ENCODE measurements at places on chromosomes 1 and 21.

DNA sequence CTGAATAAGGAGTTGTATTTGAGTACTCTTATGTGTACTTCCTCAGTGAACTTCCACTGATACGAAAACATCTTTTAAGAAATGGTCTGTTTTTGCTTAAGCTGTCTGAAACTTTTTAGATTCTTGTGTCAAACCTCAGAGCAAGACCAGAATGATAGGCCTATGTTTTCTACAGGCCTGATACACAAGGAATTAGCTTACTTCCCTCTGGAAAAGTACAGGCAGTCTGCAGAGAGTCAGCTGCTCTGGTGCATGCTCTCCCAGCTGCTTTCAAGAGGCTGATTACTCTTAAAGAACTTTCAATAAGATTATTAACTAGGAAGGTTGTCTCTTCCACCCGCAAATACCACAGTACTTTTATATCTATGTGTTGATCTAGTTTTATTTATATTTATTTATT lies 9.5 kb downstream of the SNX27 start:
- no peak for DNase-seq

DNA sequence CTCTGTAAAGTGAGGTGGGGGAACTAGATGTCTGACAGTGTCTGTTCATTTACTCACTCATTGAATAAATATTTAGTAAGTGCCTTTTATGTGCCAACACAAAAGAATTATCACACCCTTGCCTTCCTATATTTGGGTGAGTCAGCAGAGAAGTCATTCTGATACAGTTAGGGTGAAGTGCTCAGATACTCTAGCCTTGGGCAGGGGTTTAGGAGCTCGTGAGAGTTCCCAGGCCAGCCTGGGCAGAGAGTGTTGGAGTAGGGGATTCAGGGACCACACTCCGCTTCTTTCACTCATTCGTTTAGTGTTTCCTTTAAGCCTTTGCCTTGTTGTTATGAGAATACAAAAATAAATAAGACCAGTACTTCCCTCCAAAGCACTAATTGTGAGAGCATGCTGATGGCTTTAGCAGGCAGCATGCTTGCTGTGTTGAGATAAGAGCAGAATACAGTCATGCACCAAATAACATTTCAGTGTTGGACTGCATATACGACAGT lies 83.9 kb downstream of the DYRK1A start:
- no peak for DNase-seq

DNA sequence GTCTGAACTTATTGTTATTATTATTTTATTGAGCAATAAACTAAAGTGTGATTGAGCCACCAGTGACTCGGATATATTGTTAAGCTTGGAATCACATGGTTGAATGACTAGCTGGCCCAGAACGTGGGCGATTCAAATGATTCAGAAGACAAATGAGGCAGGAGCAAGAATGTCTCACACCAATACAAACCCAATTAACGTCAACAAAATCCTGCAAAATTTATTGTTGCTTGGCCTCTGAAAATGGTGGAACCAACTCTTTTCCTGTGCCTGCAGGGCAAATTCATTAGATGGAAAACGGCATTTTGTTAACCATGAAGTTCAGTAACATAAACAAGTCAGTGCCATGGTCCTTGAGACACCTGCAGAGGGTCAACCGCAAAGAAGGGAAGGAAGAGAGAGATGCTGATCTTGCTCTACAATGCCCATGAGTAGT lies 482.0 kb downstream of the SETD4 start:
- no peak for DNase-seq

- DNase-seq: peak; percentile 27
Observed at GRCh38 chr1:114671011-114671938, 1.4 kb upstream of the DENND2C start.

GRCh38 chr1:24195874-24196273 lies 8.8 kb upstream of the IFNLR1 start:
- no peak for DNase-seq

DNA sequence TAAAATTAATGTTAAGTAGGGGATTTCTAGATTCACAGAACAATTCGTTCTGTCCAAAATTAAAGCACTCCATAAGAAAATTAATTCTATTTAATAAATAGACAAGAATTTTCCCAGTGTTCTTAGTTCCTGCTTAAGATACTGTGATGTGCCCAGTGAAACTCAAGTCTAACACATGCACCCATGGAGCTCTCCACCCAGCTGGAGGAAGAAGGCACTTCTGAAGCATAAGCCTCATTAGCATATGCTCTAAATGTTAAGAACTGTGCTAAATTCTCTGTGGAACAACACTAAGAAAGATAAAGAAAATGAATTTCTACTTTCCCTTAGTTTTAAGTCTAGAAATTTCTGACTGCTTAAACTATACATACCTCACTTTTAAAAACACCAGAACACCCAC lies 71.2 kb downstream of the TTLL7 start:
- no peak for DNase-seq

- DNase-seq: no peak
Observed at GRCh38 chr1:50148142-50148923, 39.6 kb downstream of the ELAVL4 start.

GRCh38 chr21:32612999-32613337 lies 791 bp upstream of the CFAP298 start:
- DNase-seq: no peak

All from CD4-positive, alpha-beta T cell treated with Interleukin-17A for 1 hour (primary cell).